ENCODE measurements at places on chromosomes 11 and 22.

DNA sequence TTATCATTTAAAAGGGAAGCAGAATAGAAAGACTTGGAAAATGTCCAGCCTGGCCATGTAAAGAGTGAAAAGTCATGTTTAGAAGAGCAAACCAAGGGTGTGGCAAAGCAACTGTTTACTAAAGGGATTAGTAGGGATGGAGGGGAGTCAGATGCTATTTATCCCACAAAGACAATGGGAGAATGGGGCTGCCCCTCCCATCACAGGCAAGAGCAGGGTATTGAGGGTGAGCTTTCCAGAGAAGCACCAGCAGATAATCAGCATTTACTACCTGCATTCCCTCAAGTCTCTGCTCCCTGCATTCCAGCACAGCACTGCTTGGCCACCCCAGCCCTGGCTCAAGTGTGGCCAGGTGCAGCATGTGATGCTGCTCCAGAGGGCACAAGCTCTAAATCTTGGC lies 18.5 kb upstream of the QSER1 start:
- no peak for DNase-seq

- no peak for DNase-seq
These were observed 22.4 kb upstream of the SLC22A12 start for GRCh38 chr11:64568584-64569140.

DNA sequence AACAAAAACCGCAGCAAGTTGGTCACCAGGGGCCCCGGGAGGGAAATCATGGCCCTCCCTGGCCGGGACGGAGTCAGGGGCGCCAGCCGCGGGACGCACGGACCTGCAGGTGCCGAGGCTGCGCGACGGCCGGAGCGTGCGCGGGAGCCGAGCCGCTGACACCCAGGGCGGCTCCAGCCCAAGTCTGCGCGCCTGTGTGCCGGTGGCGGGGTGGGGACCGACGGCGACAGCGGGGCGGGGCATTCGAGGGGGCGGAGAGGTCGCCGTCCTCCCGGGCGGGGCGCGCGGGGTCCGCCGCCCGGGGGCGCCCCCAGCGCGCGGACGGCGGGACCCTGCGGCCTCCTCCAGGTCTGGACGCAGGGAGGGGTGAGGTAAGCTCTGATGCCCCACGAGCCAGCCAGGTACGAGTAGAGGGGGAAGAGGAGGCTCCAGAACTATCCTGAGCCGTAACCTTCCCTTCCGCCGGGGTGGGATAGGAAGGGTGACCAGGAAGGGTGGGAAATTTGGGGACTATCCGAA lies at the start of gene ESAM:
ESAM (minus strand) TSS at position 186 of the 519 bp plus-strand sequence; CDS start at position 50, 136 bp downstream.
- DNase-seq, result no peak

DNA sequence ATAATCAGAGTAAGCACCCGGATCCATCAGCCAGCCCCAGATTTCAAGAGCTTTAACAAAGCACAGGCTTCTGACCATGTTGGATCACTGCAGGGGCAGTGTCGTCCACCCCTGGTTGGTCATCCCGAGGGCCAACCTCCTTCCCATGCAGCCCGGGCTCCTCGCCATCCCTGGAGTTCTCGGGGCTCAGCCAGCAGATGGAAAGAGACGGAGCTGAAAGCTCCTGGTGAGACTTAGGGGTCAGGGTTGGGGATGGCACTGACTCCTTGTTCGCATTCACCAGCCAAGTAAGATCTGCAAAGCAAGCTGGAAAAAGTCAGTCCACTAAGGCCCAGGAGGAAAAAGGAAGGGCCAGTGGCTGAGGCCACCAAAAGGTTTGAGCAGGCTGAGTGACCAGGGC lies 888.9 kb downstream of the BRD1 start:
- no peak for DNase-seq

GRCh38 chr11:4763096-4763495 lies 6.6 kb downstream of the OR51F1 start:
- no peak for DNase-seq

DNA sequence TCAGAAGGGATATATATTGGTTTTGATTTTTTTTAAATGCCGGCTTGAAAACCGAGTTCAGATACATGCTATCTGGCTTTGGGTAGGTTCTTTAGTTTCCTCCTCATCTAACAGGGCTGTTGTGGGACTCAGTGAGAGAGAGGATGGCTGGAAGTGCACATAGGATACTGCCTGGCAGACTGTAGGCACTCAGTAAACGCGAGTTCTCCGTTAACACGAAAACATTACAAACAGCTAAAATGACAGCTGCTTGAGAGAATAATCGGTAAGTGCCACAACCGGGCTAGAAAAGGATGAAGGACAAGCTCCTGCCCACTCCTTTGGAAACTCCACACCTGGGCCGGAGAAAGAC lies 369 bp downstream of the XRRA1 start:
- no peak for DNase-seq

- no peak for DNase-seq
These were observed 268.7 kb upstream of the CCDC90B start for GRCh38 chr11:83554876-83555275.

- DNase-seq, result no peak
These were observed 99.3 kb upstream of the USP47 start for GRCh38 chr11:11742486-11742885.

- no peak for DNase-seq
These were observed 23.8 kb upstream of the TTC28 start for GRCh38 chr22:28703436-28703835.

GRCh38 chr22:27836181-27836580 lies 34.6 kb upstream of the MN1 start:
- DNase-seq, result no peak

GRCh38 chr11:33731723-33732531 lies 4.3 kb downstream of the CD59 start:
- no peak for DNase-seq

DNA sequence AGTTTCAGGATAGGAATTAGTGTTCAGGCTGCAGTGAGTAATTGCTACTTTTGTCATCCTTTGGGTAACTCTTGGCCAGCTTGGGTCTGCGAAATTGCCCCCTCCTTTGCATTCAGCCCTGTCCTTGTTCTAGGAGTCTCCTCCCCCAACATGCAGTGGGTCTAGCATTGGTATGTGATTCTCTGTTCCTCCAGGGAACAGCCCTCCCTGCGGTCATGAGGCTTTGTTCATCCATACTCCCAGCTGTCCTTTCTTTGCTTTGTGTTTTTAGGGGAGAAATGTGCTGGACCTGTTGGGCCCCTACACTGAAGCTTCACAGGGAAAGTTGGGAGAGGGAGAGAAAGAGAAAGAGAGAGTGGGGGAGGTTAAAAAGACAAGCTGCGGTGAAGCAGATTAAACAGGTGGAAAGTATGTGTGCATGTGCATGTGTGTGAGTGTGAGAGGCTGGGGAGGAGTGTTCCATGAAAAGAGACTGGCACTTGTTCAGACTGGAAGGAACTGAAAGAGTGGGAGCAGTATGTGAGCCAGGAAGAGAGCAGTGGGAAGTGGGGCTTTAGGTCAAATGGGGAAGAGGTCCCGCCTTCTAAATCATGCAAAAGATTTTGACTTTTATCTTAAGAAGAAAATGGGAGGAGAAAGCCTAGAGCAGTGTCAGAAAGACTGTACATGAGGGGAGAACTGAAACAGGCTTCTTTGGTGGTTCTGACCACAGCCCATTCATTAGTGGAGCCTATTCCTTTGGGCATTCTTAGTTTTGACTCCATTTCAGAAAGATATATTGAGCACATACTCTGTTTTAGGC lies 17.9 kb upstream of the SESN3 start:
- no peak for DNase-seq

DNA sequence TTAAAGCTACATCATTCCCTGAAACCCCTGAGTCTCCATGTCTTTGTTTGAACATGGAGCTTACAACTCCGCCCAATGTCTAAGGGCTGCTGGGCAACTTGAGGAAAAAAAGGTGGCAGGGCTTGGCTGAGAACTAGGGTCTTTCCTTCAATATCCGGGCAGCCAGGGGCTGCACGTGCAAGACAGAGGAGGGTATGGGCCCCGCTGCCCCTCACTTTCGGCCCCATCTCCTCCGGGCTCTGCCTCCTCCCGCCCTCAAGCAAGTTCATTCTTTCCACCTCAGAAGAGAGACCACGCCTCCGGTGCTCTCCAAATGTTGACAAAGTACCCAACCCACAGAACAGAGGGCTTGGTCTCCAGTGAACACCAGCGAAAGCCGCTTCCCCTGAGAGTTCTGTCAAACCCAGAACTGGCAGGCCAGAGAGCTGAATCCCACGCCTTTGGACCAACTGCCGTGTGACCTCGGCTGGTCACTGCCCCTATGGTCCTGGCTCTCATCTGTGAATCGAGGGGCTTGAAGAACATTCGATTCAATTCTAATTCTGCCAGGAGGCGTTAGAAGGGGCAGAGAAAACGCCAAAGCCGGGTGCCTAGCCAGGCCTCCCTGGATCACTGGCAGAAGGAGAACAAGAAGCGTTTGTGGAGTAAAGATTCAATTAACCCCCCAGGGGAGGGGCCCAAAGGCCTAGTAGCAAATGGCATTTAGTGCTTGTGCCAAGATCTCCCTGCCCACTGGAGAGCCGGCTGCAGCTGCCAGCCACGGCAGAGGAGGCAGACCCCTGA lies 7.3 kb downstream of the PDGFB start:
- no peak for DNase-seq

- DNase-seq, result peak; percentile 45
These were observed at the start of gene BRSK2 for GRCh38 chr11:1389932-1390568. Gene BRSK2, plus strand, starts transcription at chr11:1389934. Its CDS starts 351 bp downstream, at chr11:1390285.

GRCh38 chr11:134047586-134047999 lies 21.3 kb upstream of the JAM3 start:
- no peak for DNase-seq

DNA sequence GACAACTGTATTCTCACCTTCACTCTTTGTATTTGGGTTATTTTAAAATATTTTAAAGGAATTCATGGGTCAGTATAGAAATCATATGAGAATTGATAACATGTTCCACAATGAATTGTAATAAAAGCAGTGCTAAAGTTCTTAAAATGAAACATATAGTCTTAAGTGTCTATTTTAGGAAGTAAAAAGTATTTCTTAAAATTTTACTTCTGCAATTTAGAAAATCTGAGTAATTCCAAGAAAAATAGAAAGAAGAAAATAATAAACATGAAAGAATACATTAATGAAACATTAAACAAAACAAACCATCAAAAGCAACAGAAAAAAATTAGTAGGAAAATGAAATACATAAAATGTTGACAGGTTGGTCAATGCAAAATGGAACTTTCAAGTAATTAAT lies 332.4 kb downstream of the ETS1 start:
- no peak for DNase-seq

GRCh38 chr11:123526027-123526805 lies 96.1 kb downstream of the GRAMD1B start:
- no peak for DNase-seq

- DNase-seq, result no peak
These were observed 618.2 kb upstream of the KIRREL3 start for GRCh38 chr11:127618721-127619120.

Data from large intestine (tissue), 12 donors.